ENCODE measurements at places on chromosomes 6 and 20.

GRCh38 chr6:14088600-14089192 is 28.9 kb upstream of the CD83 start:
- no peak for DNase-seq

- no peak for DNase-seq
Measured at GRCh38 chr20:52425701-52426100, 234.1 kb upstream of the ZFP64 start.

GRCh38 chr6:122151066-122151465 is 248.4 kb upstream of the HSF2 start:
- no peak for DNase-seq

DNA sequence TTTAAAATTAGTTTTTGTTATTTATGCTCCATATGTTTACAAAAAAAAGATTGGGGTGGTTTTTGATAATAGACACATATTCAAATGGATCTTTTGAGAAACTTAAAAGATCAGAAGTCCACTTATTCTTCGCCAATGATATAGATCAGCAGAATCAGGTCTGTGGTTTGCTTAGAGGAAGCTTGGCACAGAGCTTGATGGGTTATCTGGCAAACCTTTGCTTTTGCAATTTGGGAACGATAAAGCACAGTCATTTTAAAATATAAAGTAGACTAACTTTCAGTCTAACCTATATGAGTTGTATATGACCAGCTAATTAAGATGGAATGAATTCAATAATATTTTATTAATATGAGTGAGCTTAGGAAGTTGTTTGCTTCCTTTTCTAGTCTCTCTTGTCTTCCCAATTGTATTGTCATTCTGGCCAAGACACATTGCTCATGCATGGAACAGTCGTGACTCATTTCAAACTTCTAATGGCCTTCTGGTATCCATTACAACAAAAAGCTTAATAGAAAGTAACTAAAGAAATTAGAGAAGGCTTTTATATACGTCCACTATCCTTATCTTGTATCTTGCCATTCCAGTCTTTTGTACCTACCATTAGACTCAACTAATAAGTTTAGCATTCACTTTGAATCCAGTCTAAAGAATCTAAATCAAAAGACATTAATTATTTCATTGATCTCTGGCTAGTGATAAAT is 118.7 kb downstream of the TBX18 start:
- DNase-seq = no peak

DNA sequence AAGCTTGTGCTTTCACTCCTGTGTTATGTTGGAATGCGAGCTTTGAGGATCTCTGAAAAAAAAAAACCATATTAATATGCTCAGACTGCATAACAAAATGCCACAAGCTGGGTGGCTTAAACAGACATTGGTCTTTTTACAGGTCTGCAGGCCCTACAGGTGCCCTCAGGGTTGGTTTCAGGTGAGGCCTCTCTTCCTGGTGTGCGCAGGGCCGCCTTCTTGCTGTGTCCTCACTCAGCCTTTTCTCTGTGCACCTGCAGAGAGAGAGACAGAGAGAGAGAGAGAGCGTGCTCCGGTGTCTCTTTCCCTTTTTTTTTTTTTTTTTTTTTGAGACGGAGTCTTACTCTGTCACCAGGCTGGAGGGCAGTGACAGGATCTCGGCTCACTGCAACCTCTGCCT is 114.1 kb upstream of the SNX9 start:
- DNase-seq = no peak
